ENCODE measurements at places on chromosomes 2 and 18.

DNA sequence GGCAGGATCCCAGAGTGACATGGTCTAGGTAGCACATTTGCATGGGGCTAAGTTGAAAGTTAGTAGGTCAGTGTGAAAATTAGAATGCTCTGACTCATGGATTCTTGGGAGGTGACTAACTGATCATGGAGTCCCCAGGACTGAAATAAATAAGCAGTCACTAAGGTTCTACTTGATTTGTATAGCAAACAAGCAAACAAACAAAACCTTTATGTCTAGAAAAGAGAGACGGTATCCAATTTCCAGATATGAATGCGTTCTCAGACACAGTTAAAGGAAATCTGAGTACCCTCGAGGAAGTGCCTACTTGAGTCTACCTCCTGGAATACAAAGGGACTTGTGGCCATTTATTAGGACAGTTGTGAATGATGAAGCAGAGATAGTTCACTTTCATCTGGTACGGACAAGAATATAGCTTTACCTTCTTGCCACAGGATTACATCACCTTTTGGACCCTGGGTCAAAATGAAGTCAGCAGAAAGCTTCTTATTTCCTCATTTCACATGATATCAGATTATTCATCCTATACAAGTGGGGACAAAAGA is 54.3 kb upstream of the AGPS start:
- no peak for DNase-seq

DNA sequence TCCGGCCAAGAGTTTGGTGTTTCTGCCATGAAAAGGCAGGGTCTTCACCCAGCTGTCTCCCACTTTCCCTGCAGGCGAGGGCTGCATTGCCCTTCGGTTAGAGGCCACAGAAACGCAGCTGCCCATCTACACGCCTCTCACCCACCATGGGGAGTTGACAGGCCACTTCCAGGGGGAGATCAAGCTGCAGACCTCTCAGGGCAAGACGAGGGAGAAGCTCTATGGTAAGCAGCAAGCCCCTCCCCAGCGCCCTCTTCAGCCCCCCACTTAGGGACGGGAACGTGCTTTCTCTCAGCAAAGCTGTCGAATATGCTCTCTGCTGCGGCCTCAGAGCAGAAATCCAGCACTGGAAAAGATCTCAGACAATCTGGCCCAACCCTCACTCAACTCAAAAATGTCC is 57.7 kb upstream of the ATG16L1 start:
- no peak for DNase-seq

- DNase-seq: no peak
Measured at GRCh38 chr2:52395912-52396311, 1364.0 kb upstream of the NRXN1 start.

- DNase-seq: no peak
Measured at GRCh38 chr2:121028577-121028976, 256.4 kb downstream of the TFCP2L1 start.

GRCh38 chr2:46461011-46461674 is 18.2 kb upstream of the TMEM247 start:
- DNase-seq: peak; percentile 47

GRCh38 chr2:241563981-241564595 is 5.5 kb downstream of the BOK start:
- DNase-seq: no peak

DNA sequence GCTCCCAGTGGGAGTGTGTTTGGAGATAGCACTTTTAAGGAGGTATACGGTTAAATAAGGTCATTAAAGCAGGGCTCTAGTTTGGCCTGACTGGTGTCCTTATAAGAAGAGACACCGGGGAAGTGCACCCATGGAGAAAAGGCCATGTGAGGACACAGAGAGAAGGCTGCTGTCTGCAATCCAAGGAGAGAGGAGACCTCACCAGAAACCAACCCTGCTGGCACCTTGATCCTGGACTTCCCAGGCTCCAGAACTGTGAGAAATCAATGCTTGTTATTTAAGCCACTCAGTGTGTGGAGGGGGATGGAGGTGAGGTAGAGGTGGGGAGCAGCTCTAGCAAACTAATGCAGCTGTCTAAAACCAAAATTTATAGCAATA is 62.0 kb downstream of the RPL31 start:
- DNase-seq: no peak

DNA sequence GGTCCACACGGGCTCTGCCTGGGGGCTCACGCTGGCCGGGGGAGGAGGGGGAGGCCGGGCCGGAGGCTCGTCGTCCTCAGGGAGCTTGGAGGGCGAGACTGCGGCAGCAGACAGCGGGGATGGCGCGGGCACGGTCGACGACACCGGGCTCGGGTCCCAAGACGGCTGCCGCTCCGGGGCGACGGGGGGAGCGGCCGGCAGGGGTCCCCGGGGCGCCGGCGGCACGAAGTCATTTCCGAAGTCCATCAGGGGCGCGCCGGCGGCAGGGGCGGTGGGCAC is 491 bp downstream of the RTN4 start:
- DNase-seq: no peak

DNA sequence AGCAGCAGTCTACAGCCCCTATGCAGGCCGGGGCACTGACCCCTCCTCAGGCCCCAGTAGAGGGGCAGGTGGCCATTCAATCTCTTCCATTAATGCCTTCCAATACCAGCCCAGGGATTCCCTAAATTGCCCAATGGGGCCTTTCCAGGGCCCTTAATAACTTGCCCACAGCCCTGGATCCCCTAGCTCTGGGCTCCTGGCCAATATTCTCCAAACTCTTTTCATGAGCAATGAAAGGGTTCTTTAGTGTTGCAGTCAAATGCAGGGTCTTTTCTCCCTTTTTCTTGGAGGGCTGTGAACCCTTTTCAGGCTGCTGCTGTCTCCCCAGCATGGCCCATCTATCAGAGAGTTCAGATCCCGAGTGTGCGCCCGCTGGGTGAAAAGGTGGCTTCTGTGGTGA is 41.3 kb upstream of the SLC1A4 start:
- DNase-seq: no peak

DNA sequence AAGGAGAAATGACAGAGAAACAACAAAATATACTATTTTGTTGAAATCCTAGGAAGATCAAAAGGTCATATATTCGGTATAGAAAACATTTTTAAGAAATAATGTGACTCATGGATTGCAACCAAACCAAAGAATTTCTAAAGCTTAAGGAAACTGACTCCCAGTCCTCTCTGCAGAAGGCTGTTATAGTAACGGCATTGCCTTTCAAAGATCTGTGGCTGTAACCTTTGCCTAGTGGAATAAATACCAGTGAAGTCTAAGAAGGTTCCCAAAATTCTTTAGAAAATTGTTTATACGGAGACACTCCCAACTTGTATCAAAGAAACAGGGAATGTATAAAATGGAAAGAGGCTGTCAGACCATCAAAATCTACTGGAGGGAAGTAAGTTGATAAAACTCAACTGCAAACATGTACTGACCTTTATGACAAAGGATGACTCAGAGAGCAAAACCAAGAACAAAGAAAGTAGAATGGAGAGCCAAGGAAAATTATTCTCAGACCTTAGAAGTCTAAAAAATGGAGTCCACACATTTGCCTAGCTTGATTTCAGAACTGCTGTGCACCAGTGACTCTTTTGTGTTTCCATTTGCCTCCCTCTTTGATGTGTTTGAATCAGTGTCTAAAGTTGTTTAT is 48.6 kb upstream of the FSIP2 start:
- DNase-seq: no peak

GRCh38 chr2:19114126-19114525 is 244.3 kb downstream of the OSR1 start:
- DNase-seq: no peak

DNA sequence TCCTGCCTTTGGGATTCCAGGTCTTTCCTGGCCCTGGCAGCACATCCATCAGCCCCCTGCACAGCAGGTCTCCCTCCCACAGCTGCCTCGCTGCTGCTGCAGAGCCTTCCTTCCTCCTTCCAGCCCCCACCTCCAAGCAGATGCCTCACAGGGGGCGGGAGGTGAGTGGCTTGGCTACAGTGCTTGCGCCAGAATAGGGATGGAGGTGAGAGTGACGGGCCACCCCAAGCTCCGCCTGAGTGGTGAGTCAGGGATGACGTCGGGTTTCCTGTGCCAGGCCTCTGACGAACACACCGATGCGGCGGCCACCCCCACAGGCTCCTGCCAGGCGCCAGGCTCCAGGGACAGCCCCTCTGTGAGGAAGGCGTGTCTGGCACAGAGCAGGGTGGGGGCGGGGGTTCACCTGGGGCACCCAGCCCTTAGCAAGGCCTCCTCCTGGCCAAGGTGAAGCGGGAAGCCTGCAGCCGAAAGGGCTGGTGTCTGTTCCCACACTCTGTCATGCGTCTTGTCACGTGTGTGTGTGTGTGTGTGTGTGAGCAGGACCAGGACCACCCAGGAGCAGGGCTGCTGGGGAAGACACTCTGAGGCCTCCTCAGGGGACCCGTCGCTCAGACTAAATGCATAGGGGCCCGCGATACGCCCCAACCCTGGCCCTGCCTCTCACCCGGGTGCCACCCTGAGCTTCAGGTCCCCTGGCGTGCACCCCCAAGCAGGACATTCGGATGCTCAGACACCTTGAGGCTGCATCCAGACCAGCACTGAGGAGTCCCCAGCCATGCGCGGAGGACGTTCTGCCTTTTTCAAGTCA is 3.4 kb upstream of the DUSP2 start:
- DNase-seq: peak; percentile 99

DNA sequence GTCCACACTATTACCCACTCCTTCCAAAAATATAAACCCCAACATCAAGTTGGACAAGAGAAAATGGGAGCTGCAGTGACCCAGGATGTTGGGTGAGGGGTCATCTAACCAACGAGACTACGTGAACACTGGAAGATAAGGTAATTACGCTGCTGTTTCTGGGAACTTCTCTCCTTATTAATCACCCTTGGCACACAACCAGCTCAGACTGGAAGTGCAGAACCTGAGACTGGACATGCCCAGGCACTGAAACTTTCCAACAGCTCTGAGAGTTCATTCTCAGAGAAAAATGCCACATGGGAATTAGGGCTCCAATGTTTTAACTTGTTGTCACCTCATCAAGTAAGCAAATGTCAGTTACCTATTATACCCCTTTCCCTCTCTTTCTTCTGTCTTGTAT is 135.3 kb downstream of the CCDC148 start:
- DNase-seq: no peak

All from stimulated activated CD4-positive, alpha-beta T cell treated with anti-CD3 and anti-CD28 coated beads, Interleukin-2, amount 100 ng/mL, for 4 hours (primary cell).